ENCODE measurements at places on chromosomes 1 and 21.
A peak's percentile ranks its signal among the peaks of the same experiment; 100 is the strongest.

DNA sequence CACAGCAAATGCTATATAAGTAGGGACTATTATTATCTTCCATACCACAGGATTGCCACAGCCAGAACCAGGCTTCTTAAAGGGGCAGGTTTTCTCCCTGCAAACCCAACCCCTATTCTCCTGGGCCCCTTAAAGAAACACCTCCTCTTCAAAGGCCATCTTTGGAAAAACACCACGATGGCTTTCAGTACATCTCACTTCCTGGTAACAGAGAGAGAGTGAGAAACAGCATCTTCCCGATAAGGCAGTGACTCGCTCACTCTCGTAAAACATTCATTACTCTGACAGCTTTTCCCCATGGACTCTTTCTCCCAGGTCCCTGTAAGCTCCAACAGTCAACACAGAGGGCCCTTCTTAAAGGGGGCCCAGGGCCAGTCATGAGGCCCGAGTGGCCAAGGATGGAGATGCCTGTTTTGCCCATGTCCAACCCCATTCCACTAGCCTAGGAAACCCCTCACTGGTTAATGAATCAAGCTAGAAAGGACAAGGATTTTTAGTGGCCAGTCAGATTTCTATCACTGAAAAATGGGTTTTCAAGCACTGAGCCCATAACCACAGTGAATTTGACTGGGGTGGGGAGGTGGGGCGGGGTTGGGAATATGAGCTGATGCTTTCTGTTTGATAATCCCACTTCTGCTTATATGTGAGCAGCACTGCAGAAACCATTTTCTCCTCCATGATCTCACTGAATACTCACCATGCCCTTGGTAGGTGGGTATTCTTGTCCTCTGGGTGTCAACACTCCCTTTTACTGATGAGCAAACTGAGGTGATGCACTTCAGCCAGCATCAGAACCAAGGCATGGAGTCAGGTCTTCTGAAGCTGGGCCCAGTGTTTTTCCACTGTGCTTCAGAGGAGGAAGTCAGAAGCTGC is 3.6 kb upstream of the NAV1 start:
- DNase-seq: no peak

GRCh38 chr1:4653328-4653660 is 1.1 kb upstream of the AJAP1 start:
- no peak for DNase-seq

GRCh38 chr1:54904476-54905048 is 17.6 kb upstream of the DHCR24 start:
- no peak for DNase-seq

DNA sequence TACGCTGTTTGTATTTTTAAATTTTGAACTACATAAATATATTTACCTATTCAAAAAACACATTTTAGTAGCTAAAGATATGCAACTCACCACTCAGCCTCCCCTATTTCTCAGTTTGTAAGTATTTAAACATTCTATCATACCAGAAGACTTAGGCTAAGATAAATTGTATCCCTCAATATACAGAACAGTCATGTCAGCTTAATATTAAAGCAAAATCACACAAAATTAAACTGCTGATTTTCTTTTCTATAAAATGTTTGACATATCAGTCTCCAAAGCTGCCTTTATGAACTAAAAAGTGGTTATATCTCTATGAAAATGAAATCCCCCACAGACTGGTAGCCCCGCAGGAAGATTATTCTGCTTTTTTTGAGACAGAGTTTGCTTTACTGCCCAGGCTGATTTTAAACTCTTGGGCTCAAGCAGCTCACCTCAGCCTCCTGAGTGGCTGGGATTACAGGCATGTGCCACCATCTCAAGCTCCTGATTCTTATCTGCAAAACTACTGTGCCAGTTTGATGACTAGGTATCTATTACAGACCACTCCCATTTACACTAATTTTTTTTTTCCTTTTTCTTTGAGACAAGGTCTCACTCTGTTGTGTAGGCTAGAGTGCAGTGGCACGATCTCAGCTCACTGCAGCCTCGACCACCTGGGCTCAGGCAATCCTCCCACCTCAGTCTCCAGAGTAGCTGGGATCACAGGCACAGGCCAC is 37.6 kb downstream of the NRDC start:
- no peak for DNase-seq

- DNase-seq: peak; percentile 76
These were observed at the start of gene IFNAR2 for GRCh38 chr21:33229784-33230544. TSS of gene IFNAR2 (plus strand) at chr21:33229938. CDS start at chr21:33241923, 11,985 bp downstream.

GRCh38 chr1:179424610-179425009 is 58.8 kb downstream of the AXDND1 start:
- no peak for DNase-seq

GRCh38 chr1:24744911-24745710 is at the start of gene CLIC4:
TSS of gene CLIC4 (plus strand) at chr1:24745447. CDS start at chr1:24745554, 107 bp downstream.
- peak; percentile 100 for DNase-seq

- no peak for DNase-seq
These were observed 36.6 kb upstream of the TMEM52 start for GRCh38 chr1:1955621-1956094.

DNA sequence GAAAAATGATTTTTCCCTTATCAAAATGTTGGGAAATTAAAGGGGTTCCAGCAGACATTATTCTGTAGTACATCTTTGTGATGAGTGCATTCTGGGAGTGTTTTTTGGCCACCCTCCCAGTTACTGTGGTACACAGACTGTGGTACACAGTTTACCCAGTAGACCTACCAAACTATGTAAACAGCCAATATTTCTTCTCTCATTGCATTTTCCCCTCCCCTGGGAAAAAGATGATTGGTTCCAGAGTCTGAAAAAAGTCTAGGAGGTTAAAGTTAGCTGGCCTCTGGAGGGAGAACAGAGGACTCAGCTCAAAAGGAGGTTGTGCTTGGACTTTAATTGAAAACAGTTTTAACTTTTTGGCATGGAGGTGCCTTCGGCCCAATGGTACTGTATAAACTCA is 42.5 kb downstream of the PGM1 start:
- DNase-seq: no peak

GRCh38 chr1:76122271-76122670 is 47.7 kb downstream of the ST6GALNAC3 start:
- DNase-seq: no peak

Data from hypothalamus (tissue), 51 donors.